ENCODE measurements at places on chromosomes 16 and 17. TPM values are rescaled to one million over a fixed set of nuclear protein-coding genes. Genes with fewer than 3 reads are reported as not detected.

The KRT222 gene
- total RNA-seq = 3.4 TPM

GRCh38 chr16:81487301-81487720, 42.7 kb downstream of the CMIP start:
- no peak for DNase-seq

DNA sequence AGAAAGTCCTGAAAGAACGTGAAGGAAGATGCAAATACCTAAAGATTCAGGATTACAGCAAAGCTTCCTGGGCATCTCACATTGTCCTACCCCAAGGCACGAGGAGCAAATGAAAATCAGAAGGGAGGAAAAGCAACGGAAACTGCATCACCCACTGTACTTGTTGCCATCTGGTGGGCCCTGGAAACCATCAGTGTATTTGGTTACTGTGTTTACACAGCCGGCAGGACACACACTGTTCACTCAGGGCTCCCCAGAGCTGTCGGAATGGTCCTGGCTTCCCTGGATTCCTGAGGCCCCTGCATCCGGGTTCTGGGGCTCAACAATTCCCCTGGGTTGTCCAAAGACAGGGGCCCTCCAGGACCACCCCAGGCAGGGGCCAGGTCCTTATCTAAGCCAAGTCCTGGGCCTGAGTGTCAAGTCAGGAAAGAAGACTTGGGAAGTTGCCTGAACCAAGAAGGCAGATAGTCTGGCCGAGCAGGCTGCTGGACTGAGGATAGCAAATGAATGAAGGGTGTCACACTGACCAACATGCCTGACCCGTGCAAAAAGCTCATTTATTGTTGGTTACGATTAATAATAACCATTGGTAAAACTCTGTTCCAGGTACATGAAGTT, 52.8 kb downstream of the SOX9 start:
- DNase-seq = no peak

The ALDH3A1 gene
- total RNA-seq = not detected

DNA sequence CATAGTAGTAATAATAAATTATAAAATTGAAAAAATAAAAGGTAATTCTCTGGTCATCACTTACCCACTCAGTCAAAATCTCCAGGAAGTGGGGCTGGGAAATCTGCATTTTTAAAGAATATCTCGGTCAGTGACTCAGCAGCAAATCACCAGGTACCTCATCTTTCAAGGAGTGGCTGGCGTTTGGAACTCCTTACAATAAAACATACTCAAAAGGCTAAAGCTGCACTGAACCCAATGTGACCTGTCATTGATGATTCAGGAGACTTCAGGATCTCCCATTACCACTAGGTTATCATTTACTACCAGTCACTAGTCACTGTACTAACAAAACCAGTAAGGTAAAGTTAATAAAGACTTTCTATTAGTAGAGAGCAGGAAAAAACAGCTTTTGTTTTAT, 21.5 kb upstream of the RFFL start:
- DNase-seq = no peak

- no peak for DNase-seq
Observed at GRCh38 chr17:68329331-68329730, 38.0 kb downstream of the ARSG start.

- DNase-seq = no peak
Observed at GRCh38 chr17:6299275-6299674, 135.6 kb downstream of the AIPL1 start.

The KRT33A gene
- total RNA-seq = 1.4 TPM

The ETV4 gene
- total RNA-seq = not detected

DNA sequence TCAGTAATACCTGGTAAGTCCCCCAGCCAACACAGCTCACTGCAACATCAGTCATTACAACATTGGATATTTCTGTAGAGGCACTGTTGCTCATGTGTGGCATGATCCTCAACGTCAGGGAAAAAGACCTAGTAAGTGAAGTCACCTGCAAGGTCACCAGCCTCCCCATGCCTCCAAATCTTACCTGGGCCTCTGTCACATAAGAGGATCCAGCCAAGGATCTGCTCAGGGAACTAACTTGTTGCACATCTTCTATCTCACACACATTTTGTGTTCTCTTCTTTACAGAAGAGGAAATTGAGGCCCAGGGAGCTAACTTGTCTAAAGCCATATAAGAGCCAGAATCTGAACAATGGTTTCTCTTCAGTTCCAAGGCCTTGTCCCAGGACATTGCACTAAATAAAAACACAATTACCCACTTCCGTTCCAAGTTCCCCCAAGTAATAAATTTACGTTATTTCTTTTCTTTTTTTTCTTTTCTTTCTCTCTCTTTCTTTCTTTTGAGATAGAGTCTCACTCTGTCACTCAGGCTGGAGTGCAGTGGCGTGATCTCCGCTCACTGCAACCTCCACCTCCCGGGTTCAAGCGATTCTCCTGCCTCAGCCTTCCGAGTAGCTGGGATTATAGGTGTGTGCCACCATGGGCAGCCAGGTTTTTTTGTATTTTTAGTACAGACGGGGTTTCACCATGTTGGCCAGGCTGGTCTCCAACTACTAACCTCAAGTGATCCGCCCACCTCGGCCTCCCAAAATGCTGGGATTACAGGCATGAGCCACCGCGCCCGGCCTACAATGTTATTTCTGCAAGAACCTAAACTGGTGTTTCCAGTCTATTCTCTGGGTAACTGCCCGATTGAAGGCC, 1.3 kb downstream of the SHMT1 start:
- no peak for DNase-seq

- DNase-seq = no peak
Observed at GRCh38 chr17:10352893-10353292, 19.9 kb downstream of the MYH13 start.

The TMC5 gene
- 0.96 TPM for total RNA-seq

The SLC7A5 gene
- 4.3 TPM for total RNA-seq

DNA sequence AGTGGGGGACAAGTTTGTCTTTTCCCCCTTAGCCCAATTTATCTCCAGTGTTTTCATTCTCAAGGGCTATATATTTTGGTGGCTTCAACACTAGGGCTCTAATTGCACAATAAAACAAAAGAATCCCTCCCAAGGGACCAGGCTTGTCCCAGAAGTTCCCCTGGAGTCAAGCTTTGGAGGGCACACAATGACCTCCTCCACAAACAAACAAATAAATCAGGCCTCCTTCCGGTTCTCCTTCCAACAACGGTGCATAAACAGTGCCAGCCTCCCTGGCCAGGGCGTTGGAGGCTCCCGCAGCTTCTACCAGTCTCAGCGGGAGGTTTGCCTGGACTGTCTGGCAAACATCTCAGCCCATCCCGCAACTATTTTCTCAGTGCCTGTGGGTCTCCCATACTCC, 188.0 kb upstream of the FOXF1 start:
- DNase-seq = no peak

DNA sequence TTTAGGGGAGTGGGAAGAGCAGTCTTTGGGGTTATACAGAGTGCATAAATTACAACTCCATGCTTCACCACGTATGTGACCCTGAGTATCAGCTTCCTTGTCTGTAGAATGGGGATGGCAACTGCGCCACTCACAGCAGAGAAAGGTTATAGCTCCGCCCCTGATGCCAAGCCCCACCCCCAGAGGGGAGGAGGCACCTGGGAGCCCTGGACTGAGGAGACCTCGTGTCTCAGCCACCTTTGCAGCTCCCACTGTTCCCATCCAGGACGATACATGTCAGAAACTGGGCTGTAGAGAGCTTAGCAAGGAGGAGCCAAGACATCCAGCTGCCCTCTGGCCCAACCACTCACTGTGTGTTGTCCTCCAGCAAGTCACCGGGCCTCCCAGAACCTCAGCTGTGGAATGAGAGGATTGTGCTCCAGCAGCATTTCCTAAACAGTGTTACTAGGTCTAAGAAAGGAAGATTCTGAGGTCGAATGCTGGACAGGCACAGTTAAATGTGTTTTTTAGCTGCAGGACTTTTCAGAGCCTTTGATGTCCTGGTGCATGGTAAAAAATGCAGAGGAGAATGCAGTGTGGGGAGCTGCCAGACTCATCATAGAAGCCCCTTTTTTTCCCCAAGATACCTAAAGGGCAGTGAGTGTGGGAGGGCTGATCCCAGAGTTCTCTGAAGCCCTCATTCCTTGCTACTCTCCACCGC, 49.4 kb downstream of the BEAN1 start:
- DNase-seq = peak; percentile 17

DNA sequence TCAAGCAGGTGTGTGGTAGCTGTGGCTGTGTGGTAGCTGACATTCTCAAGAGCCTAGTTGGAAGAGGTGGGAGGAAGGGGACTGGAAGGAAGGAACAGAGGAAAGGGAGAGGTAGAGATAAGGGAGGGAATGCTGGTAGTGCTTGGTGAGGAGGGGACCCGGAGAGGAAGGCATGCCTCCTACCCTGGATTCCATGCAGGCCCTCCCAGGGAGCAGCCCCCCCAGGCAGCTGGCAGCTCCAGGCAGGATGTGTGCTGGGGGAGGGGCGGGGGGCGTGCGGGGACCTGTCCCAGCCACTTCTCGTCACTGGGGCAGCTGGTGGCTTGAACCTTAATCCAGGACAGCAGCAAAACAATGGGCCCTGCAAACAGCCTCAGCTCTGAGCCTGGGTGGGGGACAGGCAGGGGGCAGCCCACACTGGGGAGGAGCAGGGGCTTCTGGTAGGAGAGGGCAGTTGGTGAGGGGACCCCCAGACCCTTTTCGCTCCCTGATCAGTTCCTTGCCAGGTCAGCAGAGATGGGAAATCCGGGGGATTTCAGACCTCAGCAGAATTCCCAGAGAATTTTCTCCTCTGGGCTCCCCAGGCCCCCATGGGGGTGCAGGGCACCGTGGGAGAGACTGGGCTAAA, 27.1 kb downstream of the ARHGAP23 start:
- DNase-seq = no peak

DNA sequence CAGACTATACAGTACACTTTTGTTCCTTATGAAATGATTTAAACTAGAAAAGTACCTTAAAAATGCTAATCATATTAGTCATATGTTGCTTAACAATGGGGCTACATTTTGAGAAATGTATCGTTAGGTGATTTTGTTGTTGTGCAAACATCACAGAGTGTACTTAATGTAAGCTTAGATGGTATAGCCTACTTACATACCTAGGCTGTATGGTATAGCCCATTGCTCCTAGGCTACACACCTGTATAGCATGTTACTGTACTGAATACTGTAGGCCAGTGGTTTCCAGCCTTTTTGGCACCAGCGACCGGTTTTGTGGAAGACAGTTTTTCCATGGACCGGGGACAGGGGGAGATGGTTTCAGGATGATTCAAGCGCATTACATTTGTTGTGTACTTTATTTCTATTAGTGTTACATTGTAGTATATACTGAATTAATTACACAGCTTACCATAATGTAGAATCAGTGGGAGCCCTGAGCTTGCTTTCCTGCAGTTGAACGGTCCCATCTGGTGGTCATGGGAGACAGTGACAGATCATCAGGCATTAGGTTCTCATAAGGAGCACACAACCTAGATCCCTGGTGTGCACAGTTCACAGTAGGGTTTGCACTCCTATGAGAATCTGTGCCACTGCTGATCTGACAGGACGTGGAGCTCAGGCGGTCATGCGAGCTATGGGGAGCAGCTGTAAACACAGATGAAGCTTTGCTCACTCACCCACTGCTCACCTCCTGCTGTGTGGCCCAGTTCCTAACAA, 35.0 kb upstream of the MRC2 start:
- DNase-seq = no peak

The NLRC5 gene
- 15.9 TPM for total RNA-seq

DNA sequence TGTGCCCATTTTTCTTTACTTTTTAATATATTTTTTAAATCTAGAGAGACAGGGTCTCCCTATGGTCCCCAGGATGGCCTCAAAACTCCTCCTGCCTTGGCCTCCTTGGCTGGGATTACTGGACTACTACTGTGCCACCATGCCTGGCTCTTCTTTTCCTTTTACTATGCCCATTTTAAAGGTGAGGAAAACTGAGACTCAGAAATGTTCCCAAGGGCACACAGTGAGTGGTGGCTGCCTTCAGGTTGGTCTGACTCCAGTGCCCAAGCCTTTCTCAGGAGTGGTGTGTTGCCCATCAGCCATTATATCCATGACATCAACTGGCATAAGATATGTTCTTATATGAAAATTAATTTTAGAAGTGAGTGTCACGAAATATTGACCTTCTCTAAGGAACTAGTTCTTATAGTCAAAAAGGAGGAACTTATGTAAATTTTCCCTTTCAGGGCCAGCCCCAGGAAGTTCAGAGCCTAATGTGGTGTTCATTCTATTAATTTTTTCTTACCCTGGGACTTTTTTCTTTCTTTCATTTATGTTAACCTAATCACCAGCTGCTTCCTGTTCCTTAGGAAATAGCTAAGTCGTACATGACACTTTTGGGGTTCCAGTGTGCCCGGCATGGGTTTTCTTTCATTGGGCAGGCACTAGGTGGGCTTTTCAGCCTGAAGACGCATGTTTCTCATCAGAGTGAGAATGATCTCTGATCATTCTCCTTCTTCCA, 17.9 kb upstream of the SPN start:
- DNase-seq = no peak

The ADPRM gene
- total RNA-seq = 18.3 TPM

- DNase-seq = no peak
Observed at GRCh38 chr17:71068408-71068750, 899.0 kb downstream of the KCNJ2 start.

DNA sequence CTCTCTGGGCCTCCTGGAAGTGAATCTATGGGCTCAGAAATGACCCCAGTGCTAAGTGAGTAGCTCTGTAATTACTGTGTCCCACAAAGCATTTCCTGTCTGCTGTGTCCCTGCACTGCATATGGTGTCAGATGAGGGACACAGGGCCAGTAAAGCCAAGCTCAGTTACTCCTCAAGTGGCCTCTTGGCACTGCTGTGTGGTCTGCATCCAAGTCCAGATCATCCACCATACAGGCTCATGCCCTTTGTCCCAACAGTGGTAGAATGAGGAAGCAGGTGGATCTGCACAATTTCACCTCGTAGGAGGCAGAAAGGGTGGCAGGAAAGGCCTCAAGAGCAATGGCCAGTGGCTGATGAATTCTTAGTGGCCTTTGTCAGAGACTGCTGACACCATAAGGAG, 146.8 kb downstream of the SOX9 start:
- DNase-seq = no peak

- DNase-seq = no peak
Observed at GRCh38 chr17:40034426-40035161, 19.4 kb downstream of the CSF3 start.

The TBC1D3D gene
- total RNA-seq = not detected

DNA sequence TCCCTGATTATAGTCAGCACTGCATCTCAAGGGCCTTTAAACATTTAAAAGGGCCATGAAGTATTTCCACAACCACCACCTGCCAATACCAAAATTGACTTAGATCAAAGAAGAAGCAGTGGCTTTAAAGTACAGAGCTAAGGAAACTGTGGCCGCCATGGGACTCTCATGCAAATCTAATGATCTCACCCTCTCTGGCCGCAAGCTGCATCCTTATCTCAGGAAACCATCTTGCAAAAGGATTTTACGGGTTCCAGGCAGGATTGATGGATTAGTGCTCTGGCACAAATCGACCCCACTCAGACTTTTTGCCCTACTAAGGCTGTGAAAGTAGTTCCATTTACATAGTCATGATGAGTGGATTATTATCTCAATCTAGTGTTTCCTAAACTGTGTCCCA, 22.6 kb downstream of the CDRT4 start:
- peak; percentile 68 for DNase-seq

- DNase-seq = no peak
Observed at GRCh38 chr16:78800523-78800922, 701.1 kb downstream of the WWOX start.

The OR3A2 gene
- not detected for total RNA-seq

The BLMH gene
- total RNA-seq = 56.6 TPM

Measured in umbilical cord (tissue), 2 donors.